ENCODE measurements at places on chromosomes 12 and 14.

- peak; percentile 57 for DNase-seq
These were observed 783 bp downstream of the CORO1C start for GRCh38 chr12:108730365-108731104.

DNA sequence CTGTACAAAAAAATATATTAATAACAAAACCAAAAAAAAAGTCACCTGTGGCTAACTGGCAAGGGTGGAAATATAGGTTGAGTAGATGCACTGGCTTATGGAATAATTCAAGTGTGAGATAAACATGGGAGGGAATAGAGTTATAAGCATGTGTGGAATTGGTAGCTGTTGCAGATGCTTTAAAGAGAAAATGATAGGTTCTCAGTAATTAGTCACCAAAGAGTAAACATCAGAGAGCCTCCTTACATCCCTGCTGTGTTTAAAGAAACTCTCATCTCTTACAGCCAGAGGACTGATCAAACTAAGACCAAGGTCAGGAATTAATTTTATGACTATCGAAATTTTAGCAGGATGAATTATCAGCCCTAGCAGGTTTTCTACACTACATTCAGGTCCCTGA is 70.5 kb downstream of the EGLN3 start:
- DNase-seq: no peak

DNA sequence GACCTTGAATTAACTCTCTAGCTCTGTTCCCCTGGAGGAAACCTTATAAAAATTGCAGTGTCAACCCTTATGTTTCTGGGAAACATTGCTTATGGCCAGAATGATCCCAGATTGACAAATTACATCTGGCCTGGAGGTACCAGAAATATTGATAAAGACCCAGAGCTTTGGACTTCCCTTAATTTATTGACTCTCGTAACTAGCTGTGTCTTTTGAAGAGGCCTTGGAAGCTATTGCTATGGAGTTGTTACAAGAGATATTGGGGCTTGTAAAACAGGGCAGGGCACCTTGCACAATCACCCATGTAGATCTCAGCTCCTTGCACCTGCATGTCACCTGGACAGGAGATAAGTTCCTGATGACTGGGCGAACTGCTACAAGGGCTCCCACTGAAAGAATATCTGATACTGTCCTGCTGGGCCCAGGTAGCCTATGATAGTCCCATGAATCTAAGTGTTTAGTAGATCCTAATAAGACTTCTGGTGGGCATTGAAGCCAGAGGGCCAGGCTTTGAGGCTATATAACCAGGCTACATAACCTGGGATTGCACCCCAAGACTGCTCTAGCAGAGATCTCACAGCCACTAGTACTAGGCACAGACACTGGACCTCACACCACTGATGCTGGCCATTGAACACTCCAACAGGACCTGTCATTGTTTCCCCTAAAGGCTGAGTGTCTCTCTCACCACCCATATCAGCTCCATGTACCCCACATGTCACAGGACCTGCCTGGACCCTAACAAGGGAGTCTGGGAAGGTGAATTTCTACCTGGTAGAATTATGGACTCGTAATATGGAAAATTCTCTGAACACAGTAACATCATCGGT is 135.7 kb upstream of the PWP1 start:
- DNase-seq: no peak

DNA sequence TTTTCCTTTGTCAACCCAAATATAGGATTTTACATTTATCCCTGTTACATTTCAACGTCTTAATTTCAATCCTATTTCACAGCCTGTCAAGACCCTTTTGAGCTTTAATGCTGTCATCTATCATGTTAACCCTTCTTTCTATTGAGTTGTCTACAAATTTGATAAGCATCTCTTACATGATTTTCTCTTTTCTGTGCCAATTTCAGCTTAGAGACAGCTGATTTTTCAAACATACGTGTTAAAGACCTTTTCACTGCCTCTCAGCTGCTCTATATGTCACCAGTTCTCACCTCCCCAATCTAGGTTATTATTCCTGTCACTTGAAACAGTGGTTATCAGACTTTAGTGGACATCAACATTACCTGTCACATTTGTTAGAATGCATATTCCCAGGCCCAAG is 181.3 kb downstream of the GXYLT1 start:
- DNase-seq: no peak

DNA sequence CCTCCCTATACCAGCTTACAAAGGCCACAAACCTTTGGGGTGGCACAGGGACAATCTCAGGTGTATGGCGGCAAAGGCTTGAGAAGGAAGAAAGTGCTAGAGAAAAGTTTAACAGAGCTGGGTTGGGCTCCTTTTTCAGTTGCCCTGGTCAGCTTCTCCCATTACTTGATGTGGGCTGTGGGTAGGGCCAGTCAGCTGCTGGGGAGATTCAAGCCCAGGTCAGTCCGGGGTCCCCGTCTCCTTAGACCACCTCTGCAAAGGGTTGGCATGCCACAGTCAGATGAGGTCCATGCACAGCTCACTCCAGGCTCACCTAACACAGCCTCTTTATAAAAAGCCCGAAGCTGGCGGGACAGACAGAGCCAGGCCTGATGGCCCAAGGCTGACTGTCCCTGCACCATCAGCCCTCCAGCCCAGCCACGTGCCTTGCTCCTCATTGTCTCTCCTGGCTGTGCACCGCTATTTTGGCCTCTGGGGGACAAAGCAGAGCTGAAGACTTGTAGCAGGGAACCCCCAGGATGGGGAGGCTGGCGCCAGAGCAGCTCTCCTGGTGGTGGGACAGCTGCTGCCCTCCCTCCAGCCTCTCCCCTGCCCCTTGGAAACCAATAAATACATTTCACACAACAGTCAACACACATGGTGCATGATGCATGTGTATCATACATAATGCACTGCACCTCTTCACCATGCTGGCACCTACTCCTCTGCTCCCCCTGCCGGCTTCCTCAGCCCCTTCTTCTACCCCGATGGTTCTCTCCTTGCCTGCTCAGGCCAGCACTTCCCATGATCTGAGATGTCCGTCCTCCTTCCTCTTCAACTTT is 61.7 kb upstream of the DDX11 start:
- no peak for DNase-seq

- no peak for DNase-seq
These were observed 107.2 kb downstream of the SCAF11 start for GRCh38 chr12:45883187-45883586.

GRCh38 chr12:85322715-85323114 is 42.7 kb downstream of the ALX1 start:
- DNase-seq: no peak

DNA sequence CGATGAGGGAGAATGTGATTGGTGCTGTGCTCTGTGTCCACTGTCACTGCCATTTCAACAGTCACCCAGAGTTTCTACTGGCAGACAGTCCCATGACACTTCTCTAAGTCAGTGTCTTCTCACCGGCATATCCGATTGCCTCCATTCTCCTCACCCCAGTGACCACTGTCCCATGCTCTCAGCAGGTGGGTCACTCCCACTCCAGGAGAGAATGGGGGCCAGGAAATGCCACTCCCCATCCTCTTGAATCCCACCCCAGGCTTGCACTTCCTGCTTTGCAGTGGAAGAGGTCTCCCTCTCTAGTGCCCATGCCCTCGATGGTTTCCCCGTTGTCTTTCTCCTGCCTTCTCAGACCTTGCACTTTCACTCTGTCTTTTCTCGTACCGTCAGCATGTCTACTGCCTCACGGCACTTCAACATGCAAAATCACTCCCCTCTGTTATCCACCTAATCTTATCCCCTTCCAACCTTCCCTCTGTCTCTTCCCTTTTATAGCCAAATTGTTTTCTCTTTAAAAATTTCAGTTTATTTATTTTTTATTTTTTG is 2.2 kb upstream of the EP400 start:
- no peak for DNase-seq

GRCh38 chr12:132161036-132161781 is 17.0 kb downstream of the NOC4L start:
- no peak for DNase-seq

GRCh38 chr14:72709916-72710611 is 183.8 kb downstream of the DPF3 start:
- no peak for DNase-seq

GRCh38 chr12:66047411-66048021 is 83.0 kb downstream of the LLPH start:
- no peak for DNase-seq

GRCh38 chr14:71271166-71271945 is 364.1 kb downstream of the PCNX1 start:
- no peak for DNase-seq

GRCh38 chr14:26319139-26319864 is 278.5 kb downstream of the NOVA1 start:
- no peak for DNase-seq

DNA sequence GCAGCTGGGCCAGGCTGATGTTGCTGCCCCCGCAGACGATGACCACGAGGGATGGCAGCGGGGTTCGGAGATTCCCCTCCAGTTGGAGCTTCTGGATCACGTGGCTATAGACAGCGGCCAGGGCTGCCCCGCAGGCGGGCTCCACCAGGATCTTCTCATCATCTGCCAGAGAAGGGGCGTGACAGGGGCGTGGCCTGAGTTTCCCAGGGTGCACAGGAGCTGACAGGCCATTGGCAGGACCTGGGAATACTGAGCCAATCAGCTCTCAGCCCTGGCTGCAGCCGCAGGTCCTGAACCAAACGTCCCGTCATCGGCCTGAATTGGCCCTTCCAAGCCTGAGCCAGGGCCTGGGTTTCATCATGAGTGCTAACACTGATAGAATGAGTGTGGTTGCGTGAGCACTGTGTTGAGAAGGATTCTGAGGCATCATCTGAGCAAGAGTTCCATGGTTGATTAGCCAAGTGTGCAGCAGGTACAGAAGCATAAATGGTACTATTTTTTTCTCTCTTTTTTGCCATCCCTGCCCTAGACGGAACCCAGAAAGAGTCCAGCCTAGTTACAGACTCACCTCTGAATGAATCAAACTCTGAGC is 10.6 kb downstream of the SDS start:
- peak; percentile 47 for DNase-seq

- no peak for DNase-seq
These were observed 217.3 kb downstream of the RBM19 start for GRCh38 chr12:113748707-113749432.

GRCh38 chr12:89470741-89471509 is 53.7 kb downstream of the GALNT4 start:
- no peak for DNase-seq

DNA sequence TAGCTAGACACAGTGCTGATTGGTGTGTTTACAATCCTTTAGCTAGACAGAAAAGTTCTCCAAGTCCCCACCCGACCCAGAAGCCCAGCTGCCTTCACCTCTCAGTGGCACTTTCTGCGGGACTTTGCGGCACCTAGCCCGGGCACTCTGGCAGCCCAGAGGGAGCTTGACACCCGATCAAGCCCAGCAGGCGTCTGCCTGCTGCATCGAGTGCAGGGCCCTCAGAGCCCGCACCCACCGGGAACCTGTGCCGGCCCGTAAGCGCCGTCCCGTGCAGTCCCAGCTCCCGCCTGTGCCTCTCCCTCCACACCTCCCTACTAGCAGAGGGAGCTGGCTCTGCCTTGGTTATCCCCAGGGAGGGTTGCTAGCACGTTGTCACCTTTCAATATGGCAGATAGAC is 631.0 kb upstream of the STXBP6 start:
- DNase-seq: no peak

- DNase-seq: no peak
These were observed 11.6 kb downstream of the DEGS2 start for GRCh38 chr14:100147691-100148464.

DNA sequence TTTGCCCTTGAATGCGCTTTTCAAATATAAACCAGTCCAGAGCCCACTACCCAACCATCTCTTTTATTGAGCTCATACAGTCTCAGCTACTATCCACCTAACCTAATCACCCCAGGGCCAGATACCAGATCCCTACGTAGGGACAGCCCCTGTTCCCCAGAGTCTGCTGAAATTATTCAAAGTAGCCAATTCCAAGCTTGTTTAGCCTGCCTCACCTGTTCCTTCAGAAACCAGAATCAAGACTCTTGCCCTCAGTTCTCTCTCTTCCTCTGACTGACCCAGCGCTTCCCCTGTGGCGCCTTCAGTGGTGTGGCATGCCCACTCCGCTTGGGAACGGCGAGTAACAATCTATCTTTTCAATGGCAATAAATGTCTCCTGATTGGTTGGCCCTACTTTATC is 18.8 kb downstream of the BMAL2 start:
- DNase-seq: no peak

DNA sequence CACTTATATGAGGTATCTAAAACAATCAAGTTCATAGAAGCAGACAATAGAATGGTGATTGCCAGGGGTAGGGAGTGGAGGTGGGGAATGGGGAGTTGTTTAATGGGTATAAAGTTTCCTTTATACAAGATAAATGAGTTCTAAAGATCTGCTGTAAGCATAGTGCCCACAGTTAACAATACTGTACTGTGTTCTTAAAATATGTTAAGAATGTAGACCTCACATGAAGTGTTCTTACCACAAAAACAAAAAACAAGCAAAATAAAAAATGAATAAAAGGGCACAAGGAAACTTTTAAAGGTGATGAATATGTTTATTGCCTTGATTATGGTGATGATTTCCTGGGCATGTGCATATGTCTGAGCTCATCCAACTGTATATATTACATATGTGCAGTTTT is 211.8 kb downstream of the MSRB3 start:
- no peak for DNase-seq

DNA sequence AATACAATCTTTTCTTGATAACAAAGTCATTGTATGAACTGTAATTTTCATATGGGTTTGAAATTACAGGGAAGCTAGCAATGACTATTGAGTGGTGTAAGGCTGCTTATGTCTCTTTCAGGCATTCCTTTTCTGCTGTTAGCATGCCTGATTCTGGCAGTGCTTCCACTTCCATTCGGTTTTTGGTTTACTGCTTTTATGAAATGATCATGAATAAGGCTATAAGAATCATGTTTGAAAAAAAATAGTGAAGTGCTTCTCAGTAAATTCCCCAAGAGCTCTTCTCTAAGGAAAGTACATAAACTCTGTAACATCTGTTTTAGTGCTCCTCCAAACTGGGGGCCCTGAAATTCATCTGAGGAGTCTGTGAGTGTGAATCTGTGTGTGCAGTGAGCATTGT is 434.0 kb upstream of the RGS6 start:
- DNase-seq: no peak

DNA sequence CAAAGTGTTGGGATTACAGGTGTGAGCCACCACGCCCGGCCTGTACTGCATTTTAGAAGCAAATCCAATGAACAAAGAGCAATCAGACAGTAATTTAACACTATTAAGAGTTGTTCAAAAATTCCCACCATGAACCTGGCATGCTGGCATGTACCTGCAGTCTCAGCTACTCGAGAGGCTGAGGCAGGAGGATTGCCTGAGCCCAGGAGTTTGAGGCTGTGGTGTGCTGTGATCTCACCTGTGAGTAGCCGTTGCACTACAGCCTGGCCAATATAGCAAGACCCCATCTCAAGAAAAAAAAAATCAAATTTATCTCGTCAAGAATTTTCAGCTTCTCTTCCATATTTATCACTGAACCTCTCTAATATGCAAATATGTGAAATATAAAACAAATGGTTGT is 39.7 kb upstream of the KICS2 start:
- DNase-seq: no peak

Data from hepatic stellate cell (primary cell).